ENCODE measurements at places on chromosomes 6 and 20.
A peak's percentile ranks its signal among the peaks of the same experiment; 100 is the strongest.

DNA sequence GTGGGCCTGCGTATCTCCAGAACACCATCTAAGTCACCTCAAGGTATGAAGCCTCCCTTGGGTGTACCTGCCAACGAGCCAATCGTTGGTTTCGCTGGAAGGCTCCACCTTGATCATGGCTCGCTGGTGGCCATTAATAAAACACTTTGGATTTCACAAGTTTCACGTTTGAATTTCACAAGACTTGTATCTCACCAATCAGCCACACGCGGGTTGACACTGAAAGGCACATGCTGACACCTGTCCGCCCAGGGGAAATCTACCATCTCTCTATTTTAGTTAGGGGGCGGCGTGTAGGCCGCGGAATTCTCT is 586 bp upstream of the HMGA1 start:
- no peak for DNase-seq

GRCh38 chr6:90131125-90131524 is 165.5 kb downstream of the BACH2 start:
- no peak for DNase-seq

DNA sequence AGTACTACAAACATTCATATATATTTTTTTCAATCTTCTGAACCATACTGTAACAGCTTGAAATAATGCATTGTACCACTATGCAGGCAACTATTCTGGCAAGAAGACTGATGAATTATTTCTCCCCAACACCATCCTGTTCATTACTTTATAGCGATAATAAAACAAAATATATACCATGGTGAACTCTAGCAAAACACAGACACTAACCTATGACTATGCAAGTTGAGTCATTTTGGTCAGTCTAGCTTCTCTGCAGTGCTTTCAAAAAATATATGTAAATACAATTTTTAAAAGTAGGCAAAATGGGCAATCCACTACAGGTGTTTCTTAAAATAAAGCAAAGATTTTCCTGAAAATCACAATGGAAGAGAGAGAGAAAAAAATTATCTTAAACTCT is 20.3 kb downstream of the PHIP start:
- no peak for DNase-seq

GRCh38 chr6:137754866-137755265 is 112.2 kb upstream of the TNFAIP3 start:
- no peak for DNase-seq

- DNase-seq = no peak
Observed at GRCh38 chr6:80519811-80520594, 413.5 kb downstream of the BCKDHB start.

- no peak for DNase-seq
Observed at GRCh38 chr6:5656226-5656625, 350.5 kb downstream of the NRN1 start.

DNA sequence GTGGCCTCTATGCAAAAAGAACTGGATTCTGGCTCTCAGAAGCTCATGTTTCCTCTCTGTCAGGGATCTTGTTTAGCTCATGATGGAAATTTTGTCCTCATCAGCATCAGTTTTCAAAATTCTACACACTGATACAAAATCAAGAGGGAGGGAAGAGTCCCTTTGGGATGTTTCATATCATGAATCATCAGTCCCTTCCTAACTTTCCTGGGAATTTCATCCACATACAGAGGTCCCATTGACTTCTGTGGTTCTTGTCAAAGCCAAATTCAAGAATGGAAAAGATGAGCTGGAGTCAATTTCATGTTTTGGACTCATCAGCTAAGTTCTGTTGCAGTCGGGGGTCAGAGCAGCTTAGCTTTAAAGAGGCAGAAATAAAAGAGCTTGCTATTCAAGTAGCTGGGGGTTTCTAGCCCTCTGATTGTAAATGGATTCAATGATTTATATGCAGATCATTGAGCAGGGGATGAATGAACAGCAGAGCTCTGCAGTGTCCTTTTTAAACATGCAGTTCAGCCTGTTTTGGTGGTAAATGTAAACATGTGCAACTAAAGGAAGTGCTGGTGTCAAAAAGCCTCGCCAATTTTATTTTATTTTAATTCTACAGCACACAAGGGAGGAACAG is 21.3 kb upstream of the TMEM14A start:
- no peak for DNase-seq

DNA sequence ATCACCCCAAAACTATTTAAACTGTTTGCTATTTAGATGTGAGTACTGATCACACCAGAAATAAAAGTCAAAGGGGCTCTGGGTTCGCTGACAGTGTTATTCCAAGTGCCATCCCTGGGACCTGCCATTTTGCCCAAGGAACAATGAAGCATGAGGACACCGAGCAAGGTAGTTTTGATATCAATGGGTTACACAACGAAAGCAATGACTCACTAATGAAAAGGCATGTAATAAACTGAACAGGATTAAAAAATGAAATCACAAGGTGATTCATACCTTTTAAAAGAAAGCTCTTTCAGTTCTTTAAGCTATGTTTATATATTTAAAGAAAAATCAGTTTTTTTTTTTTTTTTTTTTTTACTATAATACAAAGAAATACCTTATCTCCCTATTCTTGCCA is 102.0 kb downstream of the HS3ST5 start:
- no peak for DNase-seq

DNA sequence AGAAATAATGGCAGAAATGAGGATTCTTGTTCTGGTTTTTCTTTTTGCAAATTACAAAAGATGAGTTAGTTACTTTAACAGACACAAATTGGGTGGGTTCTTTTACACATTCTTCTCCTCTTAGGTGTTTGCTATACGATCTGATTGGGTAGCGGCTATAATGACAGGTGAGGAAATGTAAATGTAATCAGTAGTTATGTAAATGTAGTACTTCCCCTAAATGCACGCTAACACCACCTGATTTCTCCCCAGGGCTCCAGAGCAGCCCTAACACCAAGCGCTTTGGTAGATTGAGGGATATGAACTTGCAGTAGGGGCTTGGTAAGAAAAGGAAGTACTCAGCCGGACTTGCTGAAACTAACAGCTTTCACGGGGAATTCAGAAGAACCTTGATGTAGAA is 499.4 kb upstream of the NOX3 start:
- no peak for DNase-seq

DNA sequence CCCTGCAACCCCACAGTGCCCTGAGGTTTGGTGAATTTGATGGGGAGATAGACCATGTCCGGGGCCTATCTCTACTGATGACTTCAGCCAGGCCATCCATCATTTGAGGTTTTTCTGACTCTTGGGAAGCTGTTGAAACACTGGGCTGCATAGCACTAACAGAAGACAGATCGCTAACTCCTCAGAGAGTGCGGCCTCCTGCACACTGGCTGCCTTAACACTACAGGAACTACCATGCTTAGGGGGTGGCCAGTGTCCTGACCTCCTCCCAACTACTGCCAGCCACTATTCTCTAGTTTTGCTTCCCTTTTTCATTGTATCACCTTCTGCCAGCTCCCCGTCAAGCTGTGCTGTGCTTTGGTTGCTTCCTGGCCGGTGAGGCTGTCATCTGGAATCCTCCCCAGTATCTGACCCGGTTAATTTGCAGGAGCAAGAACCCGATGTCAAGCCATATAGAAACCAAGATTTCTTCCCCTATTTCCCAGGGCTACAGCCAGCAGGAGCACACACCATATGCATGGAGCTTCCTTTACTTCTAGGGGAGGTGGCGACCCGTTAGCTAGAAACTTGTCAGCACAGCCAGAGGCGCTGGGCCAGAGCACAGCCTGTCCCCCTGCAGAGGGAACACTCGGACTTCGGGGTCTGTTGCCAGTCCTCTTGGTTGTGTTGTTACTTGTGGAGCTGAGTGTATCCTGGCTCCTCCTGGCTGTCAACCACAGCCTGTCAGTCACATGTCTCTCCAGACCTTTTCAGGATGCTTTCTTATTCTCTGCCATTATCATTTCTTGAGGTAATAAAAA is 57.3 kb upstream of the TRAF3IP2 start:
- no peak for DNase-seq

GRCh38 chr20:10917826-10918225 is 244.0 kb upstream of the JAG1 start:
- DNase-seq = no peak

- DNase-seq = peak; percentile 16
Observed at GRCh38 chr6:30883685-30884520, at the start of gene DDR1. Gene DDR1, plus strand, starts transcription at chr6:30884519. Its CDS starts 4,211 bp downstream, at chr6:30888730.

DNA sequence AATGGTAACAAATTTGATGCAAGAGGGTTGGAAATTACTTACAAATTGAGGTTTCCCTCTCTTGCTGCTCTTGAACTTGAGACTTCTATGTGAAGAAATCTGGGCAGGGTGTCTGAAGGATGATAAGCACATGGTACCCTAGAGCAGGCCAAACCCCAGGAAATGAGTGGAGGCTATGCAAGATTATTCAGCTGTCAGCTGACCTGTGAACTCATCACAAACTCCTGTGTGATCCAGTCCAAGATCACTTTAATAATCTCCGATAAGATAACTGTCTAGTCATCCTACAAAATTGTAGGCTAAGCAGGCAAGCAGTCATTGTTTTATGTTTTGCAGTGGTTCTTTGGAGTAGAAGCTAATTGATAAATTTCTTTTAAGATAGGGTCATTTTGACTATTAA is 213.1 kb downstream of the BTBD3 start:
- no peak for DNase-seq

DNA sequence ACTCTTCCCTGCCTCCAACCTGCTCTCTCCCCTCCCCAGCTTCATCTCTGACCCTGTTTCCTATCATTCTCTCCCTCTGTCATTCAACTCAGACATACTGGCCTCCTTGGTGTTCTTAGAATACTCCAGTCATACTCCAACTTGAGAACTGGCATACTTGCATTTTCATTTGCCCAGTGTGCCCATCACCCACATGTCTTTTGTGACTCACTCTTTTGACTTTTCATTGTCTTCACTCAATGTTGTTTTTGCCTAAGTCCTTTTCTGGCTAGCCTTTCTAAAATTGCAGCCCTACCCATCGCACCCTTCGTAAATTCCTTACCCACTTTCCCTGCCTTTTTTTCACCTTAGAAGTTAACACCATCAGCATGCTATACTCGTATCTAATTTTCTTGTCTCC is 77.0 kb upstream of the CD2AP start:
- DNase-seq = no peak

Data from T1000 (cell line).